Ecto neural progenitor cell (in vitro differentiated cells): ENCODE measurements at places on chromosomes 6 and 20.

DNA sequence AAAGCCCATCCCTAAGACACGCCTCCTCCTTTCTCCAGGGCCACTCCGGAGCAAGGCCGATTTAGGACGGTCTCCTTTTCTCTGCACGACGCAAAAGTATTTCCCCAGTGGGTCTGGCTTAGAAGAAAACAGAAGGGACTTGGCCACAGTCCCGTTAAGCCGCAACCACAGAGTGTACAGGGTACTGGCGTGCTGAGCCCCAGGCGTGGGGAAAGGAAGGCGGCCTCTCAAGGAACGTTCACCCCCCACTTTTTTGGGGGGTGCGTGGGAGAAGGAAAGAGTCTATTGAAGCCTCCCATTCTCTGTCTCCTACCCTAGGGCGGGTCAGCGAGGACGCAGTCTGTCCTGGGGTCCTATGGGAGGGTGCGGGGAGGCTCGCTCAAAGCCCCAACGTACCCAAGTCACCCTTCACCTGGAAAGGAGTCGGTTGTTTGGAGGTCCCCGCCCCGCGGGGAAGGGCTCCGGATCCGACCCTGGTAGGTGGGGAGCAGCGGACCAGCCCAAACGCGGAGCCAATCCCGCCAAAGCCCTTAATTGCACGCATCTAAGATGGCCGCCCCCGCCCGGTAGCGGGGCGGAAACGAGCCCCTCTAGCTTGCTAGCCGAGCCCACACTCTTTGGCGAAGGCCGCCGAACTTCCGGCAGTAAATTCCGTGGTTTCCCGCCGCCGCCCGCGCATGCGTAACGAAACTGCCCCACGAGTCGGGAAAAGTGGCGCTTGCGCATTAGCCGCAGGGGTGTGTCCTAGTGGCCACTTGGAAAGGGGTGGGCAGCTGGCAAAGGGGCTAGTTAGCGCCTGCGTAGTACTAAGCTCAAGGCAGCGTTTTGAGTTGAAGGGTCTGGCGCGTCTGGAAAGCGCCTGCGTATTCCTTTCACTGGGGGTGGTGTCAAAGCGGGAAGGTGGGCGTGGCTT is at the start of gene OARD1:
OARD1 (minus strand) TSS at position 434 of the 913 bp plus-strand sequence. CDS start 722 bp downstream, outside the sequence.
- peak; percentile 99 for DNase-seq

- DNase-seq, result no peak
Observed at GRCh38 chr6:51926125-51926524, 161.3 kb downstream of the PKHD1 start.

DNA sequence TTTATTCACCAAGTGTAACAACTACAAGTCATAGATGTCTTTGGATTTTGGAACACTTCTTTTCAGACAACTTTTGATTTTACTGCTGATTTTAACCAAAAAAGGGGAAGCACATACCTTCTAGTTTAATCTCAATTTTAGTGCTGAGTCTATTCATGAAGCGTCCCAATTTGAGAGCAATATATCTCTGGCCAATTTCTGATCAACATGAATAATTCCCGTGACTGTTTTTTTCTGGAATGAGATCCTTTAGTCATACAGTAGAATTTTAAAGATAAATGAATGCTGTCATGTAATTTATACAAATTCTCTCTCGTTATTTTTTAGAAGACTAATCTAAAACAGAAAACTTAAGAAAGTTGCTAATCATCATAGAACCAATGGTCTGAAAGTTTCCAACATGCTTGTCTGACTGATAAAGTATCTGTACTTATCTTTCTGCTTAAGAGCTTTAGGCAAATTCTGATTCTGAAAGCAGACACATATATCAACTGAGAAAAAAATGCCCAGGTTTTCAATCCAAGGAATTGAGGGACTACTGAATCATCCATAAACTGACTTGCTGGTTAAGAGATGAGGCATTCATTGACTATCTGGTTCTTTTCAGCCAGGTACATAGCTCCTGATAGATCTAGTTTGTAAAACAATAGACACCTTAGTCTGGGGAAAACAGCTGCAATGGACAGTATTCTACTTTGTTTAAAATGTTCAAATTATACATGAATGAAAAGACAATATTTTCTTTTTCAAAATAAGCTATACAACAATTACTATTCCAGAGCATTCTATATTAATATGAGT is 657.5 kb downstream of the RFPL4B start:
- DNase-seq, result no peak

DNA sequence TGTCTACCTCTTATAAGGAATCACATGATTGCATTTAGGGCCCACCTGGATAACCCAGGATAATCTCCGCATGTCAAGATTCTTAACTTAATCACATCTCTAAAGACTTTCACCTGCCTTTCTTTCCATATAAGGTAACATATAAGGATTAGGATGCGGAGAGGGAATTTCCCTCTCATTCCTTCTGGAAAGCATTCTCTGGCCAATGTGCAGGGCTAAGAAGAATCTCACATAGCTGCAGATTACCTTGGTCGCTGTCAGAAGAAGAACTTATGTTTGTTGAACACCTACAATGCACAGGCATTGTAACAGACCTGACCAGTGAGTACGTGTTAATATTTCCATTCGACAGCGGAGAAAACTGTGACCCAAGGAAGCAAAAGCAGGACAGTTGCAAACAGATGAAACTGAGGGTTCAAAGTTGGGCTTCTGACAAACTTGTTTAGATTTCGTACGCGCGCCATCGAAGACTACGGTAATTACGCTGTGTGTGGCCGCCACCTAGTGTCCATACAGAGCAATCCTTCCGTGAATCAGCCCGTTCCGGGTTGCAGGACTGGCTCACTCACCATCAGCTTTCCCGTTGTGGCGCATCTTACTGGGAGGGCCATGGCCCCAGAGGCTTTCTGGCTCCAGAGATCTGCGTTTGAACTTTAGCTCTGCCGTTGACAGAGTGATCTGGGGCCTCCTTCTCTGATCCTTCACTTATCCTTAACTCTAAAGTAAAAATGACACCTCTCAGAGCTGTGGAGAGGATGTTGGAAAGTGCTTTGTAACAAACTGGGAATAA is 9.5 kb downstream of the C20orf202 start:
- DNase-seq, result peak; percentile 81

DNA sequence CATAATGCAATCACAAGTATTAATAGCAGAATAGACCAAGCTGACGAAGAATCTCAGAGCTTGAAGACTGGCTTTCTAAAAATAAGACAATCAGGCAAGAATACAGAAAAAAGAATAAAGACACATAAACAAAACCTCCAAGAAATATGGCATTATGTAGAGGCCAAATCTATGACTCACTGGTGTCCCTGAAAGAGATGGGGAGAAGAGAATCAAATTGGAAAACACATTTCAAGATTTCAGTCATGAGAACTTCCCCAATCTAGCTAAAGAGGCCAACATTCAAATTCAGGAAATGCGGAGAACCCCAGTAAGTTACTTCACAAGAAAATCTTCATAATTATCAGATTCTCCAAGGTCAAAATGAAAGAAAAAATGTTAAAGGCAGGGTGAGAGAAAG is 69.0 kb upstream of the PDE7B start:
- DNase-seq, result no peak

DNA sequence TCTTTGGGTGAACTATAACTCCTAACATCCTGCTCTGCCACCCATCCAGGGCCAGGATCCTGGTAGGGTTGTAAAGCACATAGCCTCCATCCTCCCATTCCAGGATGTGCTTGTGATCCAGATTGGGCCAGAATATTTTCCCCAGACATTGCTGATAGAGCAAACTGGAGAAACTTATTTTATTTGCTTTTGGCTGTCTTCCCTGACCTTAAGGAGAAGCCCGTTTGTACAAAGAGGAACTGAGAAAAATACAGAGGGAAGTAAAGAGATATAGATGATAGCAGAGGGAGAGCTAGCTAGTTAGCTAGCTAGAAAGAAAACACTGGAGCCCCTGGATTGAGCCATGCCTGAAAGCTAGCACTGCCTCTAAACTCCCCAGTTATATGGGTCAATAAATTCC is 9.0 kb upstream of the HDAC2 start:
- no peak for DNase-seq

DNA sequence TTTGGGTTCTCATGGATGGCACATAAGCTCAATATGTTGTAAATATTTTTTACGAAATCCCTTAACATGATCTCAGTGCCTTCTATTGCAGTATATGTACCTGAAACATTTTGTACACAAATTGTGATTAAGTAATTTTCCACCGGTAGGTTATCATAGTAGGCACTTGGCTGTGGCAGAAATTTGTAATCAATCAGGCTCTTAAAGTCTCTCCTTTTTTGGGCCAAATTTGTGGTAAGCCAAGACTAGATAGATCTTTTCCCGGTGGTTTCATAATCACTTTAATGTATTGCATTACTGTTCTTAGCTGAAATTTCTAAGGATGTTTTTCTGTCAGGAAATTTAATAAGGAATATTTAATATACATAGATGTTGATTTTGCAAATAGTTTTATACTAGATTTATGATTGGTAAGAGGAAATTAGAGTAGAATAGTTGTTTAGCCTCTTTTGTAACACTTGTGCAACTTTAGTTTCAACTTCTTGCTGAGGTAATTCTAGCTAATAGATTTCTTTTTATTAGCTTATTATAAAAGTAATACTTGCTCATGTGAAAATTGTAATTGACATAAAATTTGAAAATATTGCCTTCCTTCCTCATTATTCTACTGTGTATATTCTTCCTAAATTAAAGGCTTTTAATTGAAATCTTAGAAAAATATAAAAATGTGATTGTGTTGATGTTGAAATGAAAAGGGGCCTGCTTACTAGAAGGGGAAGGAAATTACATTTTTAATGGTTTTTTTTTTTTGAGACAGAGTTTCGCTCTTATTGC is 3.2 kb downstream of the PCMT1 start:
- DNase-seq, result no peak

DNA sequence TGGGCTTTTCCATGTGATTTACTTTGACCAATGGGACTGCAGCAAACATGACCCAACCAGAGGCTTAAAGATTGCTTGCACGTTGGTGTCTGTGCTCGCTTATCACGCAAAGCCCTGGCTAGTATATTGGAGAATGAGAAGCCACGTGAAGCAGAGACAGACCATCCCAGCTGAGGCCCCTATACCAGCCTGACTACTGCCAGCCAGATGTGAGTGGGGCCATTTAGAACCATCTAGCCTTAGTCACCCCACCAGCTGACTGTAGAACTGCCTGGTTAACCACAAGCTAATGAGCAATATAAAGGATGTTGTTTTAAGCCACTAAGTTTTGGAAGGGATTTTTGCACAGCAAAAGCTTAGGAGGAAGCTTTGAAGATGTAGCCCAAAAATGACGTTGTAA is 74.5 kb downstream of the MACROD2 start:
- DNase-seq, result no peak

GRCh38 chr20:2124564-2125213 is 23.1 kb downstream of the STK35 start:
- DNase-seq, result no peak

DNA sequence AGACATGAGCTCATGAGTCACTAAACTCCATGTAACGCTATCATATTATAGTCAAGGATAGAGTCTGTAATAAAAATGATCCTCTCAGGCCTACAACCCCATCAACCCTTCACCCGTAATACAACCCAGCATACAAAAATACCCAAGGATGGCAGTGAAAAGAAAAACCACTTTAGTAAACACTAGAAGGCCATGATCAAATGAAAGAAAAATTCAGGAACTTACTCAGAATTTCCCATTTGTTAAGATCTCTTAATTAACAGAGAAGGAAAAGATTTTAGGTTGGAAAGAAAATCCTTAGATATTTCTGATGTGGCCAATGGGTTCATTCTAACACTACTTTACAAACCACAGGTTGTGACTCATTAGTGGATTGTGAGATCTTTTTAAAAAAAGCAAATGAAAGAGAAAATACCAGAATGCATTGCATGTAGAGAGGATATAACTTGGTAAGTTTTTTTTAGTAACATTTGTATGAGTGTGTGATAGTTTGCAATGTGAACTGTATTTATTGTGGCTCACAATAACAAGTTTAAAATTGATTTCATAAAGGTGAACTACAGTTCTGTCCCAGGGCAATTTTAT is 8.0 kb upstream of the UBE2J1 start:
- DNase-seq, result no peak

GRCh38 chr6:10418361-10418861 is 3.5 kb upstream of the TFAP2A start:
- no peak for DNase-seq

- DNase-seq, result no peak
Observed at GRCh38 chr6:39906318-39906761, 27.9 kb downstream of the MOCS1 start.

DNA sequence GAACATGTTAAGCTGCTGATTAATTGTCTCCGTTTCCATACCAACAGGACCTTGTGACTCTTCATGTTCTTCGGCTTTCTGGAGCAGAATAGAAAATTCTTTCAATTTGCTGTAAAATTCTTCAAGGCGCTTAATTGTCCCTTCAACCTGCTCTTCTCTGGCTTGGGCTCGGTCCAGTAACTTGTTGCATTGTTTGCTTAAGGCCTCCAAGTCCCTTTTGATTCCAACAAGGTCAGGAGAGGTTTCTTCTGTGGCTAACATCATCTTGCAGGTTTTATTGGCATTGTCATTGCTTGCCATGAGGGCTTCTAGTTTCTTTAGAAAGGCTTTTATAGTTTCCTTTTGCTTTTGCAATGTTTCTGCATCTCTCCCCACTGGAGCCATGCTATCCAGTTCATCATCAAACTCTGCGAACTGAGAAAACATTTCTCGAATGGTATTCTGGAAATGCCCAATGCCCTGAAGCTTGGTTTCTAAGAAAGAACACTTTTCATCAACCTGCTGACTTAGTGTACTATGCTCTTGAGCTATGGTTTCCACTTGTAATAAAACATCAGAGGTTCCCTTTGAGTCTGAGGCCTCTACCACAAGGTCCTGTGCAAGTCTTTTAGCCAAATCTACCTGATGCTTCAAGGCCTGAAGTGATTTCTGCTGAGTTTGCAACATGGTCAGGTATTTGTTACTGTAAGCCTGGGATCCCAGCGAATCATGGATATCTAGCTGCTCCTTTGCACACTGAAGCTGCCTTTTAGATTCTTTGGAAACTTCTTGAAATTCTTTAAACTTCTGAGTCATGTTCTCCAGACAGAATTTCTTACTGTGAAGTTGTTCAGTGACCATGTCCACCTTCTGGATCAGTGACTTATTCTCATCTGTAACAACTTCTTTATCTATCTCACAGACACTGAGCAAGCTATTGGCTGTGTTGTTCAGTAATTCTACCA is 90.2 kb downstream of the DST start:
- DNase-seq, result no peak

- DNase-seq, result no peak
Observed at GRCh38 chr20:63895952-63896263, 982 bp downstream of the DNAJC5 start.

- no peak for DNase-seq
Observed at GRCh38 chr6:14228571-14228970, 111.0 kb downstream of the CD83 start.
